ENCODE measurements at places on chromosomes 4 and X. TPM values are rescaled to one million over a fixed set of nuclear protein-coding genes. Genes with fewer than 3 reads are reported as not detected.

GRCh38 chrX:103533511-103534216 lies 14.4 kb upstream of the RAB40A start:
- H3K27ac ChIP-seq, result peak overlapping the region; percentile 64
- no peaks in the 10 kb centered on the region for H3K27me3 ChIP-seq
- peak overlapping the region; percentile 7 for H3K4me3 ChIP-seq
- peak; percentile 92 for DNase-seq

The HELT gene
- total RNA-seq, result not detected

DNA sequence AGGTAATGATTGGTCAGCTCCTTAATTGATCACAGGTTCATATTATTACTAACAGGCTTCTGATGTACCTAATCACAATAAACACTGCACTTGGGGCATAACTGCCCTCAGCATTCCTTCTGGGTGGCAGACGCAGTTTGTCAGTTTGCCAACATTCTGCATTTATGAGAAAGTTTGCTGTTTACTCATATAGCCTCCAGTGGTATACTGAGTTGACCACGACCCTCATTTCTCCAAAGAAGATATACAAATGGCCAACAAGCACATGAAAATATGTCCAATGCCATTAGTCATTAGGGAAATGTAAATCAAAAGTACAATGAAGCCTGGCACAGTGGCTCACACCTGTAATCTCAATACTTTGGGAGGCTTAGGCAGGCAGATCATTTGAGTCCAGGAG lies 26.3 kb downstream of the EFHC2 start:
- H3K27me3 ChIP-seq, result no peaks in the 10 kb centered on the region
- H3K4me3 ChIP-seq, result no peak overlapping the region
- H3K36me3 ChIP-seq, result no peaks in the 10 kb centered on the region
- no peak overlapping the region for H3K27ac ChIP-seq
- no peak for DNase-seq

The NWD2 gene
- not detected for total RNA-seq

DNA sequence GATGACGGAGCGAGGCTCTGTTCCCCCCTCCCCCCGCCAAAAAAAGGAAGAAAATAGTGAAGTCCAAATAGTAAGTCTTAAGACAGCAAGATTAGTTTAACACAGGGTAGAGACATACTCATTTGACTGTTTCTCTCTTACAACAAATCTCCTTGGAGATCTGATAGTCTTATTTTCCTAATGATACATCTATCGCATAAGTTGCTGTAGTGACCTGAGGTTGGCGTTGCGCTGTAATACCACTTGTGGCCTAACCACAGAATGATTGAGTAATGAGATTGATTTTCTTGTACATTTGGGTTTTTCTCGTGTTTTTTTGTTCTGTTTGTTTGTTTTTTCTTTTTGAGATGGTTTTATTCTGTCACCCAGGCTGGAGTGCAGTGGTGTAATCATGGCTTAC lies 27.2 kb downstream of the OCIAD1 start:
- DNase-seq, result no peak
- H3K4me1 ChIP-seq, result no peaks in the 10 kb centered on the region
- no peak overlapping the region for H3K27ac ChIP-seq
- H3K36me3 ChIP-seq, result no peaks in the 10 kb centered on the region
- H3K4me3 ChIP-seq, result no peak overlapping the region
- no peaks in the 10 kb centered on the region for H3K27me3 ChIP-seq

GRCh38 chrX:71212536-71212935 lies 10.5 kb upstream of the GJB1 start:
- DNase-seq, result no peak
- no peaks in the 10 kb centered on the region for H3K4me1 ChIP-seq
- H3K36me3 ChIP-seq, result no peaks in the 10 kb centered on the region
- H3K27me3 ChIP-seq, result no peaks in the 10 kb centered on the region
- H3K4me3 ChIP-seq, result no peak overlapping the region
- no peak overlapping the region for H3K27ac ChIP-seq

GRCh38 chrX:20274121-20274520 lies 7.4 kb upstream of the RPS6KA3 start:
- no peaks in the 10 kb centered on the region for H3K27me3 ChIP-seq
- H3K27ac ChIP-seq, result no peak overlapping the region
- no peak overlapping the region for H3K4me3 ChIP-seq
- no peaks in the 10 kb centered on the region for H3K36me3 ChIP-seq

Data from ovary (tissue), 10 donors.